ENCODE measurements at places on chromosomes 5 and 9.

GRCh38 chr9:134454476-134454857, 128.2 kb downstream of the RXRA start:
- no peak for DNase-seq

GRCh38 chr9:35827486-35827885, 1.0 kb downstream of the FAM221B start:
- no peak for DNase-seq

GRCh38 chr9:75907329-75907728, 16.9 kb downstream of the PCSK5 start:
- no peak for DNase-seq

DNA sequence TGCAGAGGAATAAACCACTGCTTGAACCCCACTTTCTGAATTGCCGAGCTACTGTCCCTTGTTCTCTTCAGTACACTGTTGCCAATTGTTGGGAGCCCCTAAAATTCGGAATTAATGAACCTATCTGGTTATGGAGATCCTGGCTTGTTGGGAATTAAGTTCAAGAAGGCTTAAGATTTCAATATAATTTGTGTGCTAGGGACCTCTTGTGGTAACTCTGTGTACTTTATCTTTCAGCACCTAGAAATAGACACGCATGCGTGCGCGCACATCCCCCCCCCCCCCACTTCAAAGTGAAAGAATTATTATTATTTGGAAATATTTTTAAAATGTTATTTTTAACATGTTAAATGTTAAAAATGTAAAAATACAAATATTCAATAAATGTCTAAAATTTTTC, 53.3 kb upstream of the FAM169A start:
- DNase-seq, result peak; percentile 63

DNA sequence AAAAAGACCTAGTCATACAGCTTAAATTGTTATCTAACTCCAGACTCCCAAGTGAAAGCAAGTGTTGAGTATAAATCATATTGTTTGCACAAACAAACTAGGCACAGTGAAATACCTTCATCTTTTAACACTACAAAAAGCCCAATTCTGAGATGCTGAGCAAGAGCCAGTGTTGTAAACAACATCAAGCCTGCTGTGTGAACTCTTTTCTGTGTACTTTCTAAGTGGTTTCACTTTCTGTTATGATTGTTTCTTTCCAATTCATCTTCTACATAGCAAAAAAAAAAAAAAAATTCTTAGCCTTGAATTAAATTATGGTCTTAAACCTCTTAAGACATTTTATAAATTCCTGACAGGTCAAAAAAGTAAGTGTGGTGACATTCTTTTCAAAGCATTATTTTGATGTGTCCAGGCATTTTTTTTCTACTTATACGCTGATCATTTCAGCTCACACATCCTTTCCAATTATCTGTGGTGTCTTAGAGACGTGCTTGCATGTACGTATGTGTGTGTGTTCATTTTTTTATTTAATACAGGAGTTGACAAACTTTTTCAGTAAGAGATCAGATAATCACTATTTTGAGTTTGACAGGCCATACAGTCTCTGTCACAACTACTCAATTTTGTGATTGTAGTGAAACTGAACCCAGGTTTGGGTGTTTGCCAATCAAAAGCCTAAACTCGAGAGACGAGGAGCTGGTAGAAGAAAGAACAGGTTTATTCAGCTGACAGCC, 556.1 kb downstream of the CDH9 start:
- DNase-seq, result no peak

DNA sequence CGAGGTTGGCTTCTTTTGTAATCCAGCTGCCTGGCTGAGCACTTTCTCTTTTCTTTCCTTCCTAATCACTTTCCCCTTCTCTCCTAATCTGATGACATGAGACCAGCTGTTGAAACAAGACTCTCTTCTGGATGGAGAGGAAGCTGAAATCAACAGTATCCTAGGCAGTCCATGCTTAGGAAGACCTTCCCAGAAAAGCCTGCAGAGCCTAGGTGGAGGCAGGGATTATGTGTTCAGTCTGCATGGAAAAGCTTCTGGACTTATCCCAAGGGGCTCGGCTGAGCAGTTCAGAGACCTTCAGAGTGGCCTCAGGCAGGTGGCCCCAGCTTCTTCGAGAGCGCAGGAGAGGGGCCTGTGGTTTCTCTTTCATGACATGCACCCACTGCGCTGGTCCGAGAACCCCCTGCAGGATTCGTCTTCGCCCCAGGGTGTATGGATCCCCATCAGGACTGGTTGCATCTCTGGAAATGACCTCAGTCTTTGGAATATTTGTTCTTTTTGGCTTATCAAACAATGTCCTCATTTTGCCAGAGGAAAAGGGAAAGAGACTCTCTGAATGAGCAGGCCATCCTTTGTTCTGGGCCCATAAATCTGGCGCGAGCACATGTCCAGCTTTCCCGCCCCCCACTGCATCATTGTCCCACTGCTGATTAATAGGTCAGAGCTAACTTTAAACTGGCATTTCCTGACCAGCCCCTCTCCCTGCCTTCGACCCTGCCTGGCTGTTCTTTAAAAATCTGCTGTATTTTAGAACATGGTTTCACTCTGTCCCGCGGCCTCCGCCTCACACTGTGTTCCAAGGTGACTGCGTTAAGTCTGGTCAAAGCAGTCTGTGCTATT, 177.9 kb upstream of the KLF4 start:
- no peak for DNase-seq

- peak; percentile 56 for DNase-seq
Observed at GRCh38 chr5:143402553-143403333, 743 bp downstream of the NR3C1 start.

DNA sequence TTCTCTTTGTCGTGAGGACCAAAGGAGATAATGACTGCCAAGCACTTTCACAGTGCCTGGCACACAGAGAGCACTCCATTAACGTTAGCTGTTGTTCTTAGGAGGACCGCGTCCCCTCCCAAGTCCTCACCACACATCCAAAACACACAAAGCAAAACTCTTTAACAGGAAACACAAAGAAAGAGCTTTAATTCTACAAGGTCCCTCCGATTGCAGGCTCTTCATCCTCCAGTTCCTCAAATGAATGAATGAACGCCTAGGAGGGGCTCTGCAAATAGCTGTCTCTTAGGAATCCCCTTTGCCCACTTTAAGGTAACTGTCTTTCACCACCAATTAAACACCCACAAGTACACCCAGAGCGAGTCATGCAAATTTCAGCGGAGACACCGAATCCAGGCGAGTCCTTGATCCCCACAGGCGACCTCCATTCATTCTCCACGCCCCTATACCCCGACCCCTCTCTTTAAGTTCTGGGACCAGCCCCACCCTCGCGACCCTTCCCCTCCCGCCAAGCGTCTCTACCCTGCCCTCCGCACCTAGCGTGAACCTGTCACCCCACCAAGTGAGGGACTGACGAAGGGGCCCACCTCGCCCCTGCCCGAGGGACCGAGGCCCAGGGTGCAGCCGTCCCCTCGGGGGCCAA, 644 bp downstream of the TSC1 start:
- DNase-seq, result no peak

- no peak for DNase-seq
Observed at GRCh38 chr5:136036293-136036911, 7.6 kb downstream of the TGFBI start.

DNA sequence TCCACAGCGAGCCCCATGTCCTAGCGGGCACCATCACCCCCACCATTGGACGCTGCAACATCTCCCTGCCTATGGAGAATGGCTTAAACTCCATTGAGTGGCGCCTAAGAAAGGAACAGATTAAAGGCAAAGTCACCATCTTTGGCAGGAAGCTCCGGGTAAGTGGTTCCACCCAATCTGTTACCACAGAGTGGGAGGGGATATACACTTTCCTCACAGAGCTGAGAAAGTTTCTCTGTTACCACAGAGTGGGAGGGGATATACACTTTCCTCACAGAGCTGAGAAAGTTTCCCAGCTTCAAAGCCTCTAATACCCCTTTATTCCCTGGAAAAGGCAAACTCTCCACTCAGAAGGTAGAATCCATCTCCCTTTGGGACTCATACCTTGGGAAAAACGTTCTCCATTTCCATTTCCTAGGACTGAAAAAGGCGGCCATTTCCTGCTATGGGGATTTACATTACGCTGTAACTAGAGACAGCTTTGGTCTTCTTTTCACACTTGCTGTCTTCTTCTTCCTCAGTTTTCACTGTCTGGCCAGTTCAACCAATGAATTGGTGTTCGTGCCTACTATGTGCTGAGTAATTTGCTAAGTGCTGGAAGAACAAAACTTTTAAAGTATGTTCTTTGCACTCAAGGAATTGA, 63.4 kb upstream of the WWC1 start:
- DNase-seq, result no peak

GRCh38 chr5:123080215-123080614, 8.8 kb upstream of the PRDM6 start:
- no peak for DNase-seq

GRCh38 chr9:114258866-114259797, 63.8 kb upstream of the ORM1 start:
- no peak for DNase-seq

- no peak for DNase-seq
Observed at GRCh38 chr9:94982211-94982610, 255.7 kb downstream of the AOPEP start.

DNA sequence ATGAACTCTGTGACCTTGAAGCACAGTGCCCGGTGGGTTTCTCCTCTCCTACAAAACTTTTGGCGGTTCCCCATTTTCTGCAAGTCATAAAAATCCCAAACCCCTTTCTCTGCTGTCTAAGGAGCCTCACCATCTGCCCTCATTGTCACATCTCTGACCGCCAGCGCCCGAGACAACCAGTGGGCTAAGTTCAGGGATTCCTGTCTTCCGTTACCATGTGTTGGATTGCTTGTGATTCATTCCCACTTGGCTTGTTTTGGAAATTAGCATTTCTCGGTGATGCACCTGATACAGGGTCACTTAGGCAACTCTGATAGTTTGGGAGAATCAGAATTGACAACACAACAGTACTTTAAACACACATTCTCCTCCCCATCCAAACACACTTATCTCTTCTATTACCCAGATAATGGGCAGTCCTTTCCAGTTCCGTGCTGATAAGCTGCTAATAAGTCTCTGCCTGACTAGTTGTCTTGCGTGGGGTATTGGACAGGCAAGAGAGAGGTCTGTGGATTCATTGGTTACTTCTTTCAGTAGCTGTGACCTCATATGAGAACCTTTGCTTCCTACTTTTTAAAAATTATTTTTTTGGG, 70.0 kb upstream of the KLF4 start:
- DNase-seq, result no peak

DNA sequence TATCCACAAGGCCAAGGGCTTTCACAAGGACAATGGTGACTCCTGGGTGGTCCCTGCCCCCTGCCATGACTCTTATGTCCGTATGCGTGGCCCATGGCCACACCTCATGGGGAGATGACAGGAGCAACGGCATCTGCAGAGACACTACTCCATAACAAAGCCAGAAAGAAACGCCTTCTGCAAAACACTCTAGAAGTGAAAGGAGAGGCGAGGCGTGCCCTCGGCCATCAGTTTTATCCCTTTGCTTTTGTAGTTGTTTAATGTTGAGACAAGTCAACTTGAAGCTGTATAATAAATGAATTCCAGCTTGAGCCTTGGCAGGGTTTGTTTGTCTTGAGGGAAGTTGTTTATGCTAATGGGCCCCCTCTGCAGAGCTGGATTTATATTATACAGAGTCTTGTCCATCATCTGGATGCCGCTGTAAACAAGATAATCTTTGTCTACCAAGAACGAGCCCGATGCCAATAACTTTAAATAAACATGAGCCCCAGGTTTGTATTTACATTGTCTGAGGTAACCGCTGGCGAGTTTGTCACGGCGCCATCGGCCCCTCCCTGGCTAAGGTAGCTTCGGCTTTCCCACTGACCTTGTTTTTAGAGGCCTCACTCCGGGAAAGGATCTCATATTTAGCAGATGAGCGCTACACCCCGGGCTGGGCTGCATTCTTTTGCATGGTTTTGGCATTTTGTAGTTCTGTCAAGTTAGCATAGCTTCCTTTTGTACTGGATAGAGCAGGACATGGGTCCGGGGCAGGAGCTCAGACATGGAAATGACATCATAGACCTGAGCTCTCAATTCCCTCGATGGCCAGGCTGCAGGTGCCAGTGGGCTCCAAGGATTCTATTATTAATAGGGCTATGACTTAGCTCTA, 165.3 kb downstream of the ERCC6L2 start:
- no peak for DNase-seq

DNA sequence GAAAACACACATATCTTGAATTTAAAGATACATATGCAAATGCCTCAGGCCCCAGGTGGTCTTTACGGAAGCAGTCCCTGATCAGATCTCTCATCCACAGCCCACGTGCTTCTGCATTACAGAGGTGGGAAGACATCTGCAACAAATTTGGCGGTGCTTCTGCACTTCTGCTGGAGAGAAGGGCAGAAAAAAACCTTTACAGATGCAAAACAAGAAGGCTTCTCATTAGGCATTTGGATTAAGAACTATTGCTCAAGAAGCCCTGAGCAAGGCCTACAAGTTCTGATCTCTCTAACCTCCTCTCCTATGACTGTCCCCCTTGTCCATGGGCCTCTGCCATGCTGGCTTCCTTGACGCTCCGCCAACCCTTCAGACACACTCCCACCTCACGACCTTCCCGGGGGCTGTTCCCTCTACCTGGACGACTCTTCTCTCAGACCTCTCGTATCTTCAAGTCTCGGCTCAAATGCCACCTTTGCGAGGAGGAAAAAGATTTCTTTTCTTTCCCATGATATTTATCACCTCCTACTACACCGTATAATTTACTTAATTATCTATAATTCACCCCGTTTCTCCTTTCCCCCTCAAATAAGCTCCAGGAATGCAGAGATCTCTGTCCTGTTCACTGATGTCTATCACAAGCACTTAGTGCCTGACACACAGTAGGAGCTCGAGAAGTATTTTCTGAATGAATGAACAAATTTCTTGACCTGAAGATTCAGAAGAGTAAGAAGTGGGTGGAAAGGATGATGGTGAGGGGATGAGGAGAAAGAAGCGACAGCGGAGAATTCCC, 1.1 kb downstream of the MTMR12 start:
- no peak for DNase-seq

- no peak for DNase-seq
Observed at GRCh38 chr9:133918111-133918813, 73.9 kb downstream of the VAV2 start.

DNA sequence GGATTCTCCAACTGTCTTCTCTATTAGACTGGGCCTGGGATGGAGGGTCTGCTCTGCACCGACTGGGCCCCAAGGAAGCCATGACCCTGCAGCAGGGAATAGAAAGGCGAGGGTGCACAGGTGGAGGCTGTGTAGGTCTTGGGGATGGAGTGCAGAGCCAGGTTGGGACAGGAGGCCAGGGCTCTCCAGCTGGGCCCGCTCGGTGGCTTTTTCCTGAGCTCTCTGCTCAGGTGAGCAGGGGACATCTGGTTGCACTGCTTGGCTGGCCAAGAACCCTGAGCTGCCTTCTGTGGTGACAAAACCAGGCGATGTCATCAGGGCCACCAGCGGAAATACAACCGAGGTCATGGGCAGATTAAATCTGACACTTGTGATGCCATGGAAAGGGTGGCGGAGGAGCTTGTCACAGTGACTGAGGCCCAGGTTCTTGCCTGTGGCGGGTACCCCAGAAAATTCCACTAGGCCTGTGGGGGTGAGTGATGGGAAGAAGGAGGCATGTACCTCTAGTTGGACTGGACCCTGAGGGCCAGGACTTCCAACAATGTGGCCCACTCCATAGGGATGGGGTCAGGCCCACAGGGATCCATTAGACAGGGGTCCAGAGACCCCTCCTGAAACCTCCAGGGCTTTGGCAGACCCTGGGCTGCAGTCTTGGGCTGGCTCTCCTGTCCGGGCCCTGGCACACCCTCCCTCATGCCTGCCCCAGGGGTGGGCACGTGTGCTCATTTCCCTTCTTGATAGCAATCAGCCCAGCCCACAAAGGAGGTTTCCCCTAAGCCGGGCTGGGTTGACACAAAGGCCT, 4.4 kb upstream of the IL3 start:
- peak; percentile 19 for DNase-seq
